ENCODE measurements at places on chromosomes 5 and 9. TPM values are rescaled to one million over a fixed set of nuclear protein-coding genes. Genes with fewer than 3 reads are reported as not detected.
A peak's percentile ranks its signal among the peaks of the same experiment; 100 is the strongest.

- H3K27me3 ChIP-seq: no peaks in the 10 kb centered on the region
- H3K4me1 ChIP-seq: peaks cover 52% of the 10 kb centered on the region
- DNase-seq: peak; percentile 36
- no peak overlapping the region for H3K4me3 ChIP-seq
- H3K36me3 ChIP-seq: no peaks in the 10 kb centered on the region
- H3K27ac ChIP-seq: peak overlapping the region; percentile 4
Measured at GRCh38 chr9:114678130-114678529, 3.9 kb downstream of the TEX48 start.

- H3K36me3 ChIP-seq: peaks cover 5% of the 10 kb centered on the region
- DNase-seq: no peak
- H3K4me3 ChIP-seq: no peak overlapping the region
- H3K4me1 ChIP-seq: no peaks in the 10 kb centered on the region
- H3K27ac ChIP-seq: no peak overlapping the region
Measured at GRCh38 chr9:69107771-69108170, 66.3 kb upstream of the TJP2 start.

DNA sequence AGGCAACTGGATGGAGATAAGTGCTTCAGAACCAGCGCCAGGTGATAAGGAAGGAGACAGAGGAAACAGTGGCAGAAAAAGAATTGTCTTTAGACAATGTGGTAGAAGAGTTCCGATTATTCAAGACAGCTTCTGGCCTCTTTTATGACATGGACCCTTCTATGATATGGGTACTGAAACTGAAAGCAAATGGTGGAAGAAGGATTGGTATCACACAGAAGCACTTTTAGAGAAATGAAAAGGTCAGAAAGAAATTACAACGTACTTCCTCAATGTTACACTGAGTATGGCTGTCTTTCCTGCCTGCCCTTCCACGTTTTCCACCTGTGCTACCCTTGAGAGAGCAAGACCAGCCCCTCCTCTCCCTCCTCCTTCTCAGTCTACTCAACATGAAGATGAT lies 959.3 kb downstream of the DNAH5 start:
- no peak for DNase-seq
- H3K27me3 ChIP-seq: no peaks in the 10 kb centered on the region
- no peak overlapping the region for H3K27ac ChIP-seq
- H3K4me1 ChIP-seq: no peaks in the 10 kb centered on the region
- H3K36me3 ChIP-seq: no peaks in the 10 kb centered on the region

- DNase-seq: peak; percentile 86
- no peak overlapping the region for H3K4me3 ChIP-seq
- no peaks in the 10 kb centered on the region for H3K27me3 ChIP-seq
- peaks cover 6% of the 10 kb centered on the region for H3K36me3 ChIP-seq
Measured at GRCh38 chr9:105299190-105299854, 54.9 kb downstream of the SLC44A1 start.

DNA sequence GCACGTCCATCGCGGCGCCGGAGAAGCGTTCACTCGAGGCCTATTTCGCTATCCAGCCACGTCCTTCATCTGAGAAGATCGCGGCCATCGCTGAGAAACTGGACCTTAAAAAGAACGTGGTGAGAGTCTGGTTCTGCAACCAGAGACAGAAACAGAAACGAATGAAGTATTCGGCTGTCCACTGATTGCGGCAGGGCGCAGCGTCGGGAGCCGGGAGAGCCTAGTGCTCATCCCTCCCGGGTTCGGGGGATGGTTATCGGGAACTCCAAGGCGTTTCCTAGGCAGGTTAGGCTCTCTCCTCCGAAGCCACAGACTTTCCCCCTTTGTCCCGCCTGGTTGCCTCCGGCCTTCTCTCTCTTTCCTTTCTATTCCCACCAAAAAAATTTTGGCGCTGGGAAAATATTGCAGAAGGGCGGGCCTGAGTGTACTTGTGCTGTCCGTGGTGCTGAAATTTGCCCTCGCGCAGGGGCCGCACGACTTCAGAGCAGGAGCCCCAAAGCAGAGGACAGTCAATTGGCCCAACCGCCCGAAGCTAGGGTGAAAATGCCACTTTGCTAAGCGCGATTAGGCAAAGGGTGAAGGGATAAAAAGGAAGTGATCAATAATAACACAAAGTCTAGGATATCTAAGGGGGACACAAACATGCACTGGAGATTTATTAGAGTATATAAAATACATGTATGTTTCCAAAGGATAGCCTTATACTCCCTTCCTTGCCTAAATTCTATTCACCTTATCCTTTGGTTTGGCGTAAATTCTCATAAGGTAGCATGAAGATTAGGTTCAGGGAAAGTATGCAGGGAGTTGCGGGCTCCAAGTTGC lies 1.8 kb downstream of the POU4F3 start:
- no peaks in the 10 kb centered on the region for H3K36me3 ChIP-seq
- H3K4me3 ChIP-seq: no peak overlapping the region
- H3K27ac ChIP-seq: no peak overlapping the region
- peaks cover 100% of the 10 kb centered on the region for H3K27me3 ChIP-seq
- no peaks in the 10 kb centered on the region for H3K4me1 ChIP-seq

GRCh38 chr9:19769213-19769612 lies 19.6 kb downstream of the SLC24A2 start:
- H3K4me1 ChIP-seq: no peaks in the 10 kb centered on the region
- DNase-seq: peak; percentile 45
- H3K27ac ChIP-seq: no peak overlapping the region
- no peak overlapping the region for H3K4me3 ChIP-seq
- H3K27me3 ChIP-seq: peaks cover 25% of the 10 kb centered on the region
- no peaks in the 10 kb centered on the region for H3K36me3 ChIP-seq

- no peaks in the 10 kb centered on the region for H3K27me3 ChIP-seq
- no peak overlapping the region for H3K4me3 ChIP-seq
- no peak for DNase-seq
- H3K36me3 ChIP-seq: no peaks in the 10 kb centered on the region
- H3K4me1 ChIP-seq: peaks cover 4% of the 10 kb centered on the region
Measured at GRCh38 chr9:120642129-120642770, 62.3 kb upstream of the CDK5RAP2 start.

DNA sequence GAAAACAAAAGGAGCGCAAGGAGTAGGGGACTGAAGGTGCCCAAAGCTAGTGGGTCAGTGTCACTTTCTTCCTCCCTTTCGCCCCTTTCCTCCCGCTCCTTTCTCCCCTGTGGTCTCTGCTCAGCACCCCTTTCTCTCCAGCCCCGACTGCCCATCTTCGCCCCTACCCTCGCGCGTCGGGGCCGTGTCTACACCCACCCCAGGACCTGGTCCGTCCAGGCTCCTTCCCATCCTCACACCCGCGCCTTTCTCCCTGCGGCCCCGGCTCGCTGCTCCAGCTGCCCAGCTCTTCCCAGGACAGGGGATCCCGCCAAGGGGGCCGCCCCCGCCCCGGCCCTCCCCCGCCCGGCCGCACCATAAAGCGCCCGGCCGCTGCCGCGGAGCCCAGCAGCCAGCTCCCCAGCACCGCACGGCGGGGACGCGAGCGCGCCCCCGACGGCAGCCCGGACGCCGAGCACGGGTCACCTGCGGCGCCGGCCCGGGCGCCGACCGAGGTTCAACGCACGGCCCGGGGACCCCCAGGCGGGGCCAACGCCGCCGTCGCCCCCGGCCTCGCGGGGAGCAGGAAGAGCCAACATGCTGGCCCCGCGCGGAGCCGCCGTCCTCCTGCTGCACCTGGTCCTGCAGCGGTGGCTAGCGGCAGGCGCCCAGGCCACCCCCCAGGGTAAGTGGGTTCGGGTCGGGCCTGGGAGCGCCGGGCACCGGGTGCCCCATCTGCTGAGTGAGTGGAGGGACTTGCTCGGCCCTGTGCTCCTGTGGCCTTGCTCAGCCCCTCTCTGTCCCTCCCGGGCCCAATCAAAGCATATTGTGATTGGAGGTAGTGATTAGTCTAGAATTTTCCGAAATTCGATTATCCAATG lies at the start of gene THBS4:
THBS4 (plus strand) TSS at position 387 of the 860 bp plus-strand sequence; CDS start at position 577, 190 bp downstream.
- no peak for DNase-seq
- H3K4me3 ChIP-seq: no peak within 1 kb of the TSS
- no peak within 1 kb of the TSS for H3K27ac ChIP-seq
- H3K4me1 ChIP-seq: no peaks in the 10 kb centered on the region

GRCh38 chr9:127654619-127655018 lies 42.5 kb downstream of the STXBP1 start:
- H3K4me3 ChIP-seq: no peak overlapping the region
- H3K4me1 ChIP-seq: no peaks in the 10 kb centered on the region
- no peaks in the 10 kb centered on the region for H3K27me3 ChIP-seq
- no peak for DNase-seq

DNA sequence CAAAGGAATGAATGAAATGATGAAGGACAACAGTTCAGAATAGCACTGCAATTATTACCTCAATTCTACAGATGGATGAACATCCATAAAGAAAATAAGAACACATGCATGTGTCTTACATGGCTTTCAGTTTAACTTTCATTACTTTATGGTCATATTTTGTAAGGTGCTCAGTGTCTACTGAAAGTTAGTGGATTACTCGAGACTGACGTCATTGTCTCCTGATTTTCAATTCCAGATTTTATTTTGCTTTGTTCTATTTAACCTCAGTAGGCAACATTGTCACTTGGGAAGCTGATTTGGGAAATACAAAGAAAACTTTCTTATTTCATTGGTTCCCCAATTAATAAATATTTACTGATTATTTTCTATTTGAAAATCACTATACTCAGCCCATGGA lies 363.7 kb downstream of the CHSY3 start:
- DNase-seq: no peak
- H3K36me3 ChIP-seq: no peaks in the 10 kb centered on the region
- no peaks in the 10 kb centered on the region for H3K27me3 ChIP-seq
- no peaks in the 10 kb centered on the region for H3K4me1 ChIP-seq
- no peak overlapping the region for H3K27ac ChIP-seq
- H3K4me3 ChIP-seq: no peak overlapping the region

DNA sequence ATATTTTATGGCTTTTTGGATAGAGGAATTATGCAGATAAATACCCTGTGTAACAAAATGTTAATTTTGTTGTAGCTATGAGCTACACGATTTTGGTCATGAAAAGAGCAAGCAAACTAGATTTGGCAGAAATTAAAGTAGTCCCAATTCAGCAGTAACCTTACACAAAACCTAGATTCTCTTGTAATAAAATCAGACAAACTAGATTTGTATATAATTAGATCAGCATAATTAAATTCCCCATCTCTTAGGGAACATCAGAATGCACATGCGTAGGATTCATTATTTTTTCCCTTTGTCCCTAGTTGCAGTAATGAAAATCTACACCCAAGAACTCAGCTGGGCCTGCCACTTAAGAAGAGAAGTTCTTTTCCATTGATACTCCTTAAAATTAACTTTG lies 1879.2 kb upstream of the CDH9 start:
- no peak overlapping the region for H3K4me3 ChIP-seq
- peaks cover 9% of the 10 kb centered on the region for H3K4me1 ChIP-seq
- H3K27me3 ChIP-seq: no peaks in the 10 kb centered on the region
- H3K27ac ChIP-seq: no peak overlapping the region
- no peak for DNase-seq

GRCh38 chr5:54221135-54221534 lies 89.2 kb downstream of the ARL15 start:
- no peak overlapping the region for H3K27ac ChIP-seq
- H3K36me3 ChIP-seq: no peaks in the 10 kb centered on the region
- DNase-seq: no peak
- H3K4me1 ChIP-seq: peaks cover 5% of the 10 kb centered on the region
- no peak overlapping the region for H3K4me3 ChIP-seq
- H3K27me3 ChIP-seq: no peaks in the 10 kb centered on the region

GRCh38 chr9:93630806-93631411 lies 54.5 kb downstream of the PHF2 start:
- no peaks in the 10 kb centered on the region for H3K4me1 ChIP-seq
- H3K27me3 ChIP-seq: no peaks in the 10 kb centered on the region
- H3K36me3 ChIP-seq: peaks cover 23% of the 10 kb centered on the region

DNA sequence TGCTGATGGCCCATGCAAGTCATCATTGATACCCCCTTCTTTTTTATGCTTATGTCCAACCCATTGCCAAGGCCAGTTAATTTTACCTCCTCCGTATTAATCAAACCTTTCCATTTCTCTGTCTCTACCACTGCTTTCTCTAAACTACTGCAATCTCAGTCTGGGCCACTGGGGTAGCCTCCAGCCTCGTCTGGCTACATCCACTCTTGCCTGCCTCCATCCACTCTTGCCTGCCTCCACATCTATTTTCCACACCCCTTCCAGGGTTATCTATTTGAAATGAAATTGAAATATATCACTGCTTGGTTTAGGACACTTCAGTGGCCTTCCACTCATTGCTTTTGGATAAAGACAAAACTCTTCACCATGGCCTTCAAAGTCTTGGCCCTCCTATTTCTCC lies 425.3 kb upstream of the CLINT1 start:
- H3K27ac ChIP-seq: no peak overlapping the region
- H3K27me3 ChIP-seq: no peaks in the 10 kb centered on the region
- DNase-seq: no peak
- peaks cover 10% of the 10 kb centered on the region for H3K4me1 ChIP-seq
- no peak overlapping the region for H3K4me3 ChIP-seq

DNA sequence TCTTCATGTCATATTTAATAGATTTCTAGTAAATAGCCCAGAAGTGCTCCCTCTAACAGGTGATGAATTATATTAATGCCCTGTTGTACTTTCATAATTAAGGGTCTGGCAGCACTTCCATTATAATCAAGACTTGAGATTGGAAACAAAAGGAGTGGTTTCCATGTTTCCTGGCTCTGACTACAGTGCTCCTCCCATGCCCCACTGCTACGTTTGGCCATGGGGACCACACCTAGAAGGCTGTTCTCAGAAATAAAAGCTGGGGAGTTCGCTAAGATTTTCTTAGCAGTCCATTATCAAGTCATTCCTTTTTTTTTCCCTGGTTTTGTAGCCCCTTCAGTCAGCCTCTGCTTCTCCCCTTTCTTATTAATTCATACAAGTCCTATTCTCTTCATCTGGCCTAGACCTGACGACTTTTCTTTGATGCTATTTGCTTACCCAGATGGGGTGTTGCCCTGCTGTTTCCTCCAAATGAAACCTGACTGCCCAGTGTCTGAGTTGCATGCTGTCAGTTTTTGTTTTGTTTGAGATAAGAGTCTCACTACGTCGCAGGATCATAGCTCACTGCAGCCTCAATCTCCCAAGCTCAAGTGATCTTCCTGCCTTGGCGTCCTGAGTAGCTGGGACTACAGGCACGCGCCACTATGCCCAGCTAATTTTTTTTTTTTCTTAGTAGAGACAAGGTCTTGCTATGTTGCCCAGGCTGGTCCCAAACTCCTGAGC lies 312.1 kb upstream of the EFNA5 start:
- no peaks in the 10 kb centered on the region for H3K36me3 ChIP-seq
- peaks cover 7% of the 10 kb centered on the region for H3K4me1 ChIP-seq
- no peaks in the 10 kb centered on the region for H3K27me3 ChIP-seq
- no peak overlapping the region for H3K27ac ChIP-seq
- no peak overlapping the region for H3K4me3 ChIP-seq
- DNase-seq: no peak

- H3K27ac ChIP-seq: no peak overlapping the region
- H3K27me3 ChIP-seq: no peaks in the 10 kb centered on the region
- DNase-seq: no peak
- H3K36me3 ChIP-seq: no peaks in the 10 kb centered on the region
Measured at GRCh38 chr5:96014395-96014794, 52.7 kb upstream of the ELL2 start.

- H3K4me3 ChIP-seq: no peak overlapping the region
- no peak overlapping the region for H3K27ac ChIP-seq
- peak; percentile 4 for DNase-seq
- no peaks in the 10 kb centered on the region for H3K27me3 ChIP-seq
Measured at GRCh38 chr9:123537809-123538208, 181.8 kb downstream of the CRB2 start.

Gene EFNA5
- total RNA-seq: 51.2 TPM

Gene BTNL9
- not detected for total RNA-seq

Gene TEX48
- not detected for total RNA-seq

Gene CCL27
- 0.49 TPM for total RNA-seq

Gene SPINK4
- total RNA-seq: not detected

Gene FGF1
- 0.65 TPM for total RNA-seq

Gene CEL
- total RNA-seq: 1.9 TPM

Gene MEGF9
- 5.7 TPM for total RNA-seq

Gene PLPP7
- not detected for total RNA-seq

Gene IFNE
- 2.4 TPM for total RNA-seq

All from MCF 10A (cell line).